ENCODE measurements at places on chromosomes 16 and 17.
A peak's percentile ranks its signal among the peaks of the same experiment; 100 is the strongest.

GRCh38 chr17:752620-753219, 656 bp upstream of the GEMIN4 start:
- DNase-seq: peak; percentile 41

DNA sequence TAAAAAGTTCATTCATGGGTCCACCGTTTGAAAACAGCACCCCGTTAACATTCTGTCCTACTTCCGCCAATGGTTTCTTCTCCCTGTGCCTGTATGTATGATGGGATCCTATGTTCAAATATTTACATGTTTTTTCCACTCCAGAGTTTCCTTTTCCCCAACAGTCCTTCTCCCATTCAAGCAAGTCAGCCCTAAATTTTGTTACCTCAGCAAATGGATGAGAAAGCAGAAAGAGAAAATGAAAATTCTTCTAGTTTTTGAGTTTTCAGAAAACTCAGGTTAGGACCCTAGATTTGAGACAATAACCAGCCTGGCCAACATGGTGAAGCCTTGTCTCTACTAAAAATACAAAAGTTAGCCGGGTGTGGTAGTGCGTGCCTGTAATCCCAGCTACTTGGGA, 3.5 kb upstream of the ERN2 start:
- no peak for DNase-seq

DNA sequence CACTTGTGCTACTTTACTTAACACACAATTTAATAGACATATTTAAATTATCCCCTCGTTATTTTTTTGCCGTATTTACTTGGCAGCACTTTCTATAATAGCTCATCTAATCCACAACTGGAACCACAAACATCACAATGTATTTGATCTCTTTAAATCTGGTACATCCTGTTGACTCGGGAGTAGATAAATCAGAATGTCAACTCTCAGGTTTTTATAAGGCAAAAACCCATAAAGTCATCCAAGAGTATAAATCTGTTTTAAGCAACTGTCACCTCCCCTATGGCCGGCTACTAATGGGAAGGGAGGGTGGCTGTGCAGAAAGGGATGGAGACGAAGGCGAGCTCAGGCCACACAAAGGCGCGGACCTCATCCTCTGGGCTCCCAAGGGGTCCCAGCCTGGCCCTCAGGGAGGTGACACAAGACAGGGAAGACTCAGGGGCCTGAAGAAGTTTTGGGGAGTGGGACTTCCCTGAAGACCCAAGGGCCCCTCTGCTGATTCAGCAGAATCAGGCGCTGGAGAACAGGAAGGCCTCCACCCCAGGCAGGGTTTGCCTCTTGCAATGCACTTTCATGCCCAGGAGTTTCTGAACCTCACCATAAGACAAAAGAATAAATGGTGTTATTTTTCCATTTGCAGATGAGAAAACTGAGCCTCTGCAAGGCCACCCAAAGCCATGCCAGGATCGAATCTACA, 122.5 kb downstream of the ZNF423 start:
- DNase-seq: no peak

- no peak for DNase-seq
These were observed 81.8 kb downstream of the SPACA3 start for GRCh38 chr17:33073416-33073815.

- no peak for DNase-seq
These were observed 11.6 kb upstream of the CES3 start for GRCh38 chr16:66949472-66949871.

- DNase-seq: no peak
These were observed 84.0 kb downstream of the NTN1 start for GRCh38 chr17:9105068-9105868.

GRCh38 chr16:64749346-64749745, 372.5 kb downstream of the CDH11 start:
- DNase-seq: no peak

DNA sequence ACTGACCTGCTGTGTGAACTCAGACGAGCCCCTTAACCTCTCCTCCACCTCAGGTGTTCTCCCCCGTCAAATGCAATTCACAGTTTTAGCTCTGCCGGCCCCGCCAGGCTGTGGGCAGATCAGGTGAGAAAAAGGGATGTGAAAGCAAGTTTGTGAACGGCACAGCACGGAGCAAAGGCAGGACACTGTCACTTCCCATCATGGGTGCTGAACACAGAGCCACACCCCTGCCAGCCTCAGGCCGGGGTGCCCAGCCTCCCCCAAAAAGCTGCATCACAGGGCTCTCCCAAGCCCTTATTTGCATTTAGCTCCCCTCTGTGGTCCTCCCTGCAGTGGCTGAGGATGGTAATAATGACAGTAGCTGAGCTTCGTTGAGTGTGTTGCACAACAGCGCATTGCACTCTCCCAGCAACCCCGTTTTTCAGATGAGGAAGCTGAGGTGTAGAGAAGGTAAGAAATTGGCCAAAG, 88.8 kb upstream of the TNRC6C start:
- DNase-seq: no peak

DNA sequence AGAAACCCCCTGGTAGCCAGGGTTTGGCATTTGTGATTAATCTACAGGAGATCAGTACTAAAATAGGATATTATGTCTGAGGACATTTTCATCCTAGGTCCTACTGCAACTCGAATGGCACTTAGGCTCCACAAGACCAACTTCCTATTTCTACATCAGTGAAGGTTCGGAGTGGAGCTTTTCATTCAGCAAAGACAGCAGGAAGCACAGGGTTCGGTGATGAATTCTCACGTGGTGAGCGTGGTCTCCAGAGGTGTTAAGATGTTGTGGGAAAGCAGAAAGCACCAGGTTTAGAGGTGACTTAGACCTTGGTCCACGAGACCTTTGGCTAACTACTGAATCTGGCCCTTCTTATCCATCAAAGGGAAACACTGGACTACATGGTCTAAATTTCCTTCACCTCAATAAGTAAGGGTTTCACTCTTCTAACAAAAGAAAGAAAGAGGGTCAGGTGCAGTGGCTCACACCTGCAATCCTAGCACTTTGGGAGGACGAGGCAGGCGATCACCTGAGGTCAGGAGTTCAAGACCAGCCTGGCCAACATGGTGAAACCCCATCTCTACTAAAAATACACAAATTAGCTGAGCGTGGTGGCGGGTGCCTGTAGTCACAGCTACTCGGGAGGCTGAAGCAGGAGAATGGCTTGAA, 13.9 kb upstream of the HELZ start:
- no peak for DNase-seq

DNA sequence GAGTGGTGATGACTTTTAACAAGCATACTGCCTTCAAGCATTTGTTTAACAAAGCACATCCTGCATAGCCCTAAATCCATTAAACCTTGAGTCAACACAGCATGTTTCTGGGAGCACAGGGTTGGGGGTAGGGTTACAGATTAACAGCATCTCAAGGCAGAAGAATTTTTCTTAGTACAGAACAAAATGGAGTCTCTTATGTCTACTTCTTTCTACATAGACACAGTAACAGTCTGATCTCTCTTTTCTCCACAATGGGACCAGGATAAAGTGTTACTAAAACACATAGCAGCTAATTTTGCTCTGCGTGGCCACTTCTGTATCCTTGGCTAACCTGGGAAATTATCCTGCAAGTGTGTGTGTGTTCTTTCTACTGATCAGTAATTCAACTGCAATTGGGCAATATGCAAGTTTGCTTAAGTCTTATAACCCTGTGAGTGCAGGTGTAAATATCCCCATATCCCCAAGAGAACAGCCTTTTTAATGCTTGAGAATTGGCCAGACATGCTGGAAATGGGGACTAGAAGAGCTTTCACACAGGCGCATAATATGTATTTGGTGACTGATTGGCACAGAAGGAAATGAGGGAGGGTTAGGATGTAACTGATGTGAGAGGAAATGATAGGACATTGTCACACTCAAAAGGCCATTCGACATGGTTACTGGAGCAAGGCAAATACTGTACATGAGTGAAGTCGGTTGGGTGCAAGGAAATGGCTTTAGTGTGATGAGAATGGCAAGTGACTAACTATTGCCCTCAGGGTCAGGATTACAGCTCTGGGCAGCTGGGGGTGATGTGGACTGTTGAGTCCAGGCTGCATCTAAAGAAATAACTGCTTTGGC, 10.8 kb upstream of the ANKS4B start:
- DNase-seq: no peak

DNA sequence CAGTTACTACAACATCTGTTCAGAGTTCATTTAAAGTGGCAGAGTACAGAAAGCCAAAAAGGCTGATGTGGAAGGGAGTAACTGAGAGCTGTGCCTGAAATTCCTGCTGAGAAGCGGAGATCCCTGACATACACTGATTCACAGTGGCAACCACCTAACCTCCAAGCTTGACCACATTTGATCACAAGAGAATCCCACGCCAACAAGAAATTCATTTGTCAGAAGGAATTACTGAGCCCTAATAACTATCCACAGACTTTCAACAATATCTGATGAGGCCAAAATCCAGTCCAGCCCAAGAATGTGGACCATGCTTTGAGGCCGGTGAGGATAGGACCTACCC, 168.5 kb upstream of the RPH3AL start:
- no peak for DNase-seq

GRCh38 chr17:14302091-14302430, 1.2 kb downstream of the HS3ST3B1 start:
- no peak for DNase-seq

DNA sequence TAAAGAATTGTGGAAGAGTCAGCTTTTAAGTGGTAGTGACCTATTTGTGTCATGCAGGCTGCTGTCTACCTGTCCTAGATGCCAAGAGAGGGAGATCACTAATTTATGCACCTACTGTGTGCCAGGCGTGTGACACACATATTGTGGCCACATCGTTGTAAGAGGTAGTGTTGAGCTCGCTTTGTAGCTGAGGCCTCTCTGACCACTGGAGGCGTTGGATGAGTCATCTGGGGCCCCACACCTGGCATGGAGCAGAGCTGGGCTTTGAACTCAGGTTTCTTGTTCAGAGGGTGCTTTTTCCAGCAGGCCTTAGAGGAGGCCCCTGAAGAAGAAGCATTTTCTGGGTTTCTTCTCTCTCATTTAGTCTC, 52.3 kb upstream of the LGALS9 start:
- DNase-seq: no peak

GRCh38 chr17:76009447-76009846, 8.8 kb downstream of the CDK3 start:
- DNase-seq: no peak

DNA sequence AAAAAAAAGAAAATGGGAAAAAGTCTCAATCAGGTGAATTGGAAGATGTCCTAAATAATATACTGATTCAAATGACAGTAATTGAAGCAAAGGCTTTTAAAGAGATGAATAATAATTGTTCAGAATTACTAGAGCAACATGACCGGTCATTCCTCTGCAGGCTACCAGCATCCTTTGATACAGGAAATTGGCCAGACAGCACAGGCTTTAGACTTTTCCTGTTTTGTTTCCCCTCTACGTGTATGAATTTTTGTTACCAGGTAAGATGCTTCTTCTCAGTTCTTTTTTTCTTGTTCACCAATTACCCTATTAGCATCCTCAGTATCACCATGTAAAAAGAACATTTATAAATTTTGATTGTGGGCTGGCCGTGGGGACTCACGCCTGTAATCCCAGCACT, 77.5 kb downstream of the RPGRIP1L start:
- no peak for DNase-seq

GRCh38 chr17:29051194-29051593, 8.3 kb downstream of the PIPOX start:
- no peak for DNase-seq

DNA sequence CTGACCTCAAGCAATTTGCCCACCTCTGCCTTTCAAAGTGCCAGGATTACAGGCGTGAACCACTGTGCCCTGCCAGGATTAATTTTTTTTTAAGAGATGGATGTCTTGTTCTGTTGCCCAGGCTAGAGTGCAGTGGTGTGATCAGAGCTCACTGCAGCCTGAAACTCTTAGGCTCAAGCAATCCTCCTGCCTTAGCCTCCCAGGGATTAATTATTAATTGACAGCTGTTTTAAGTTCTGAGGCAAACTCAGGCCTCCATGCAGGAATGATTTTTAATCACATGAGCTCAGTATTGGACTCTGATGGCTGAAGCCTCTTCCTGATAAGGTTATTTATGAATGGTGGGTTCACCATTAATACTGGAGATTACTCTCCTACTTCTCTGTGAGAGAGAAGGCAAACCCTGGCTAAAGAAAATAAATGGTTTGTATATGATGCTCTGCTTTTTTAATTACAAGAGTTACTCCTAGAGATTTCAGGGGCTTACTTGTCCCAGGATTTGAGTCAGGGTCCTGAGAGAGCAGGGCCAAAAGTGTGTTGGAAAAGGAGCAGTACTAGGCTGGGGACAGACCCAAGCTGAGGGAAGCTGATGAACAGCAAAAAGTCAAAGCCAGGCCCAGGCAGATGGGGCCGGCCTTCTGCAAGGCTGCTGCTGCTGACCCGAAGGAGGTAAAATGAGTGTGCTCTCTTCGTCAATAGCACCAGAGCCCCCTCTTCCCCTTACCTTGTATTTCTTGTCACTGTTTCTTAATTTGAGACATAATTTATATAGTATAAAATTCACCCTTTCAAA, 56.9 kb upstream of the HAS3 start:
- no peak for DNase-seq

- no peak for DNase-seq
These were observed 120.7 kb downstream of the ABCC12 start for GRCh38 chr16:48035142-48035541.

GRCh38 chr17:3035256-3035967, 28.0 kb downstream of the OR1D5 start:
- no peak for DNase-seq

GRCh38 chr17:61468263-61468907, 16.2 kb downstream of the TBX4 start:
- no peak for DNase-seq

GRCh38 chr17:44348234-44348987, 3.3 kb downstream of the GRN start:
- no peak for DNase-seq

- no peak for DNase-seq
These were observed 1.9 kb downstream of the C1QTNF8 start for GRCh38 chr16:1094124-1094479.

DNA sequence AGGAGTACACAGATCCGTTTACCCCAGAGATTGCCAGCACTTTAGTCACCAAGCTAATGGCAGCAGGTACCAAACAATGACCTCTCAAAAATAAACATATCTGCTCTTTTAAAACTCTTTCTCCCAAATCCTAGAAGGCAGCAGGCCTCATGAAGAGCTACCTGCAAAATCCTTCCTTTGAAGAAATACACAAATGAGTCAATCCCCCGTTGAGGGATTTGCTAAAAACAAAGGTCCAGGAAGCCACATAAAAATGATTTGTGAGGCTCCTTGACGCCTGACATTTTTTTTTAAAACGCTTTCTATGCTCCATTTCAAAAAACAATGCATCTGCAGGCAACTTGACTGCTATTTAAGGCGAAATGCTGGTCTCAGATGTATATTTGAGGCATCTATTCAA, 58.2 kb downstream of the NACA2 start:
- DNase-seq: no peak
